ENCODE measurements at places on chromosomes 7 and 10.

DNA sequence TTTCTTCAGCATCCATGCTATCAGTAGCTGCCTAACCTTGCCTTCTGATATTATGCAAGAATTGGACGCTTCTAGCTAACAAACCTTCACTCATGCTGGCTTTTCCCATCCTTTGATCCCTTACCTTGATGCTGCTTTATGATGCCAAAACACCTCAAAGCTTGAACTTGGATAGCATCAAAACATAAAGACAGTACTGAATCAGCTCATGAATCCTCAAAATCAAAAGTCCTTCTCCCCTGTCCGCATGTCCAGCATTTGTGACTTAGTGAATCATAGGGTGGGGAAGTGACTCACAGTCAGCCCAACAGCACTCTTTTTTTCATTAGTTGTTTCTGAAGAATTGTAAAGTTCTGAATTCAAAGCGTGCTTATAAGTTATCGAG, 89.5 kb upstream of the PIK3CG start:
- no peak for DNase-seq

DNA sequence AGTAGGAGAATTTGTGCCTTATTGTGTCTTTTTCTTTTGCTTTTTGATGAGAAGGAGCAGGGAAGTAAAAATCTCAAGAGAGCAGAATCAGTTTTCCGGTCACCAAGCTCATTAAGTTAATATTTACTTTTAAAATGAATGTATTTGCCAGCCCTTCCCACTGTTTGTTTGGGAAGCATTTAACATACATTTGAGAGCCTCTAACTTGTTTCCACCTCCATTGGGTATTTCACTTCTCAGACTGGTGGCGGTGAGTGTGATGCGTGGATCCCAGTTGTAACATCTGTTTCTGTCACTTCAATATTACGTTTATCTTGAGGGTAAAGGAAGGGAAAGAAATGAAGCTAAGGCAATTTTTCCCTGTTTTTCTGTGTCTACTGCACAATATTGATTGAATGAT, 22.8 kb downstream of the CDK14 start:
- DNase-seq, result no peak

- no peak for DNase-seq
These were observed 6.9 kb upstream of the MRPS24 start for GRCh38 chr7:43876241-43876640.

GRCh38 chr7:25360451-25360850, 132.2 kb upstream of the NPVF start:
- DNase-seq, result no peak

DNA sequence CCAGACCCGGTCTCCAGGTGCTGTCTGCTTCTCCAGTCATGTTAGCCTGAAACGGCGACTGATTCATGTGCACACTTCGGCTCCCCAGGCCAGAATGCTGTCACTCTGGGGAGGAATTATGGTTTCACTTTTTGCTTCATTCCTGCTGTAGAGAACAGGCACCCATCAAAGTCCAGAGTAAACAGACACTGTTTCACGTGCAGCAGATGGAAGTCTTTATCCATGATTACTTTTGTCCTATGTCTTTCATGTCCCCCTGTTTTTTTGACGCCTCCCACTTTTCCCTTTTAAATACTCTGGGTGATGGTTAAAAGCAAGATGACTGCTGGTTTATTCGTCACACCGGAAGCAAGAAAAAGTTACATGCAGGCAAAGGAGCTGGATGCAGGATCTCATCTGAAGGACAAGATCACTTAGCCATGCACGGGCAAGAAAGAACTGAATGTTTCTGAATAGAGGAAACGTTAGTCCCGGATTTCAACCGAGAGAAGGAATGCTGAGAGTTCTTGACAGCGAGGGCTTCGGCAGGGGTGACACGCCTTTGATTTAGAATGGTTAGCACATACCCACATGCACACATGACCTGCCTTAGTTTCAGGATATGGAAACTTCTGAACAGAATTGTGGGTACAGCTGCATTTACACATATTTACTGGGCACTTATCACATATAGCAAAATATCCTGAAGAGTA, 250.0 kb upstream of the KLF6 start:
- DNase-seq, result no peak

DNA sequence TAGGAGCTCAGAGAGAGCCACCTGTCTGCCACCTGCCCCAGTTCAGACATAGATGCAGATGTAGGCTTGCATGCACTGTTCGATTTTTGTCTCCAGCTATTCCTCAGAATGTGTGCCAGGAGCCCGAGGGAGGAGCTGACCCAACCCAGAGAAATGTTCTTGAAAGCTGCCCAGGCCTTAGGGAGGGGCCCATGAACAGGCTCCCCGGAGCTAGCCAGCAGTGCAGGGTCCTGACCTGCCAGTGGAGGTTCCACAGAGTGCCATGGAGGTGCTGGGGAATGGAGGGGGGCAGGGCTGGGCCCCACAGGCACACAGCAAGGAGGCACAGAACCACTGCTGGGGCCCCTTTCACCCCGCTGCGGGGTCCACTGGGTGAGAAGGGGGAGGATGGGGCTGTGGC, 29.6 kb upstream of the SFRP5 start:
- no peak for DNase-seq

DNA sequence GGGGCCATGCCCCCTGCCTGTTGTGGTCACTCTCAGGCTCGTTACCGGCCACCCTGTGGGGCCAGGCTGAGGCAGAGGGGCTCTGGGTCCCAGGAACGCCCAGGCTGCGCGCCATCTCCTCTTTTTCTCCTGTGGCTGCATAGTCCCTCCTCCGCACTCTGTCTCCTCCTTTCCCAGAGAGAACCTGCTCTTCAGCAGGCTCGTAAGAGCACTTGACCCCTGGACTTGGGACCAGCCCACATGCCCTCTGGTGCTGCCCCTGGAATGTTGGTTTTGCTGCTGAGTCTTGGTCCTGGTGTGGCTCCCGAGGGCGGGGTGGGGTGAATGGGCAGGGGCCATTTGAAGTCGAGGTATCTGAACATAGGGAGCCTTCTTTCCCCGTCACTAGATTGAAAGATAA, 6.6 kb upstream of the BHLHA15 start:
- no peak for DNase-seq

DNA sequence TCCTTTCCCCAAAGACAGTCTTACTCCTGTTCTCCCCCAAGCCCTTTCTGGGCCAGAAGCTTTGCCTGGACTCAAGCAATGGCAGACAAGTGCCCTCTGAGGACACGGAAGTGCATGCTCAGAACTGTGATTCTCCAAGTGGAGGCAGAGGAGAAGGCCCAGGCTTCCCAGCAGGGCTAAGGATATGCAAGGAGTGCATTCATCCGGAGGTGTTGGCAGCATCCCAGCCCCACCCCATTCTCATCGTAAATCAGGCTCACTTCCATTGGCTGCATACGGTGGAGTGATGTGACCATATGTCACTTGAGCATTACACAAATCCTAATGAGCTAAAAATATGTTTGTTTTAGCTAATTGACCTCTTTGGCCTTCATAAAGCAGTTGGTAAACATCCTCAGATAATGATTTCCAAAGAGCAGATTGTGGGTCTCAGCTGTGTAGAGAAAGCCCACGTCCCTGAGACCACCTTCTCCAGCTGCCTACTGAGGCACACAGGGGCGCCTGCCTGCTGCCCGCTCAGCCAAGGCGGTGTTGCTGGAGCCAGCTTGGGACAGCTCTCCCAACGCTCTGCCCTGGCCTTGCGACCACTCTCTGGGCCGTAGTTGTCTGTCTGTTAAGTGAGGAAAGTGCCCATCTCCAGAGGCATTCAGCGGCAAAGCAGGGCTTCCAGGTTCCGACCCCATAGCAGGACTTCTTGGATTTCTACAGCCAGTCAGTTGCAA, 1.4 kb upstream of the RBP3 start:
- DNase-seq, result peak; percentile 25

- no peak for DNase-seq
These were observed 98.5 kb upstream of the RHOBTB1 start for GRCh38 chr10:61042533-61042932.

- peak; percentile 78 for DNase-seq
These were observed 546.0 kb upstream of the FZD8 start for GRCh38 chr10:36188080-36188453.

DNA sequence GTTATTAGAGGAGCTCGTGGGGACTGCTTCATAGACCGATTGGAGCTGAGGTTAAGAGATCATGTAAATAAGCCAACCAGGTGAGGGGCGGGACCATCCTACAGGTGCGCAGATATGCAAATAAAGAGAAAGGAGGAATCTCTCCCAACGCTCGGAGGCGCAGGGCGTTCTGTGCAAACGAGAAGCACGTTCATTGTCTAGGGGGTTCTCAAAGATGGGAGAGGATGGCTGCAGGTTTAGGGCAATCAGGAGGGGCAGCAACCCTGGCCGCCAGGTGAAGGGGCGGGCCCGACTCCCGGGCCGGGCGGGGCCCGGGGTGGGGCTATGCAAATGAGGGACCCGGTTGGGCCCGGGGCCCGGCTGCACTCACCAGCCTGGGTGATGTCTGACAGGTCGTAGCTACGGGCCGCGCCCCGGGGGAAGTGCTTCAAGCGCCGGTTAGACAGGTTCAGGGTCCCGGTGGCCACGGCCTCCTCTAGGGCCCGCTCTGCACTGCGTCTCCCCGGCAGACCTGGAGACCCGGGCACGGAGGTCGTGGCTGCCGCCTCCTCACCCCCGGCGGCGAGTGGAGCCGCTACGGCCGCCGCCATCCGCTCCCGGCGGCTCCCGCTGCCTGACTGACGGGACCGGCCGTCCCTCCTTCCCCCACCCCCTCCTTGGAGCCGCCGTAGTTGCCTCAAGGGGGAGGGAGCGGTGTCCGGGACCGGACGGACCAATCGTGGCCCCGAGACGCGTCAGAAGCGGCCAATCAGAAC, at the start of gene LRCH4:
LRCH4 (minus strand) TSS at position 619 of the 755 bp plus-strand sequence; CDS start at position 590, 29 bp downstream.
- no peak for DNase-seq

GRCh38 chr10:117534321-117535297, 7.9 kb upstream of the EMX2 start:
- DNase-seq, result peak; percentile 63
